GM13976 (cell line): ENCODE measurements at places on chromosomes 11 and 22.

- DNase-seq: no peak
Observed at GRCh38 chr22:39287076-39287725, 32.2 kb downstream of the RPL3 start.

DNA sequence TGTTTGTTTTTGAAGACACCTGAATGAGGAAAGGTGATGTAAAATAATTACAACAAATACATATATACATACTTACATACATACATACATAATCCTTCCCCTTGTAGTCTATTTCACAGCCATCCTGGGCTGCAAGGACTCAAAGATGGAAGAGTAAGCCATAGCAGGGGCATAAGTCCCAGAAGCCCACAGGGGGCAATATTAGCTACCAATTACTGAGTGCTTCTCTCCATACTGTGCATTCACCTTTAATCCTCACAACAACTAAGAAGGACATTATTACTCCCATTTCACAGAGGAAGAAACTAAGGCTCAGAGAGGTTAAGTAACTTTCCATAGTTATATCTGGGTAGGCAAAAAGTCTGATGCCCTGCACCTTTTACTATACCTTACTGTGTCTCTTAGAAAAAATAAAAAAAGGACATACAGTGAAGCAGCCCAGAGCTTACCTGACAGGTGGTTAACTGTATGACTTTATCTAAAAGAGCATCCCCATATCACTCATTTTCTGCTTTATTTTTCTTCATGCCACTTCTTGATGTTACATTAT lies 2.7 kb downstream of the SERGEF start:
- no peak for DNase-seq

GRCh38 chr11:68099474-68100405 lies 21.4 kb downstream of the CHKA start:
- peak; percentile 48 for DNase-seq

DNA sequence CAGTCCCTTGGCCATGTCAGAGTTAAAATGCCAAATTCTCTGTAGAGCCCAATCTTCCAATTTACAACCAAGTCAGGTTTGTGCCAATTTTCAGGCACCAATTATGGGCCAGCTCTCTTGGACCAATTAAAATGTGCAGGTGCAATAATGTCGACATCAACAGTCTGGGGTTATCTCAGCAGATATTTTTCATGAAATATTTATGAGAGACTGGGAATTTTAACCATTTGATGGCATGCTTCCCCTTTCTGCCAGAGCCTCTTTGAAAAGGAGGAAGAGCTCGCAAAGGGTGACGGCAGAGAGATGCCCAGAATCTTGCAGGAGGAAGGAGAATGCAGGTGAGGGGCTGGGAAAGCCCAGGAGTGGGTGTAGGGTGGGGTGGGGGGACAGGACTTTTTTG lies 100.8 kb upstream of the SYT13 start:
- no peak for DNase-seq

- no peak for DNase-seq
Observed at GRCh38 chr22:27574651-27575050, 226.9 kb downstream of the MN1 start.

DNA sequence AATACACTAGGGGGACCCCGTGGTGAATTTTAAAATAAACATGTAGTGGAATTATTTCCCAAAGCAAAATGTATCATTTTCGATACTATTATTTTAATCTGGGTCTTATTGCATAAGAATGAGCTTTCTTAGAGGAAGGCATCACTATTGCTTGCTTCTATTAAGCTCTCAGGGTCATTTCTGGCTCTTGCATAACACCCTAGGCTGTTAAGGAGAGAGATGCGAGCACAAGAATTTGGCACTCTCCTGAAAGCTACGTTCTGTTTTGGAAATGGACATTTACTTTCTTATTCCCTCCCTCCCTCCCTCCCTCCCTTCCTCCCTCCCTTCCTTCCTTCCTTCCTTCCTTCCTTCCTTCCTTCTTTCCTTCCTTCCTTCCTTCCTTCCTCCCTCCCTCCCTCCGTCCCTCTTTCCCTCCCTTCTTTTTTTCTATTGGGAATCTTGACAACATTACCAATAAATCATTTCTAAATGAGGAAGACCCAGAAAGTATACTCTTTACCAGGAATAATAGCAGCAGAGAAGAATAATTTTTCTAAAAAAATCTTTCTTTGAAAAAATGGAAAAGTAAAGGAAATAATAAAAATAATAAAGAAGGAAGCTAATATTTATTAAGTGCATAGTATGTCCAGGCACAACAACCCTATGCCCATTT lies 83.6 kb upstream of the BDNF start:
- DNase-seq: no peak

- no peak for DNase-seq
Observed at GRCh38 chr11:104422324-104422944, 258.5 kb upstream of the PDGFD start.

GRCh38 chr11:403761-404431 lies 9.9 kb downstream of the PKP3 start:
- no peak for DNase-seq

DNA sequence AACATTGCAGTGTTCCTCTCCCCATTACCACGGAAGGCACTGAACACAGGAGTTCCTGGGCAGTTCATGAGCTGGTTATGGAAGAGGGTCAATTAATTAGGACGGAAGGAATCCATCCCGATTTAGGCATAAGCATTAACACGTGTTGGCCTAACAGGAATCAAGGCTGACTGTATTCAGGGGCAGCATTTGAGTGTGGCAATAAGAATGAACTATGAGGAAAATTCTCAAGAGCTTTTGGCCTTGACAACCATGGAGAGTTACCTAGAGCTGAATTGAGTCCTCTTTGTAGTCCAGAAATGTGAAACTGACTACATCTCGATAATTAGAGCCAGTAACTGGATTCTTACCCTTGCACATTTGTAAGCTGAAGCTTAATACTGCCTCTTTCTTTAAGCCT lies 82.4 kb upstream of the CRTAM start:
- no peak for DNase-seq

GRCh38 chr11:1623716-1624115 lies 1.8 kb upstream of the KRTAP5-4 start:
- no peak for DNase-seq

DNA sequence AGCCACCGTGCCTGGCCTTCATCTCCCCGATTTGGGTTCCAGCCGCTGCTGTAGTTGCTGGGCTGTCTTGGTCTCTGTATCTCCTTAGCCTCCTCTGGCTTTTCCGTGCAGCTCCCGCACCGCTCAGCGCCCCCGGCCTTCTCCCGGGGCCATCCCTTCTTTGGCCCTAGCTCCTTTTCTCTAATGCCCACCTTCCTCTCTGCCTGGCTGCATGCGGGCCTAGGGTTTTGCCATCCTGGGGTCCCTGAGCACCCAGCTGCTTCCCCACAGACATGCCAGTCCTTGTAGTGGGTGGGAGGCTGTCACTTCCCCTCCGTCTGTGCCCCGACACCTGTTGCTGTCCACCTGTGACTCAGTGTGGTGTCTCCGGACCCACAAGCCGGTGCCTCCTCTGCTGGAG lies 36.4 kb downstream of the KCNJ4 start:
- no peak for DNase-seq

DNA sequence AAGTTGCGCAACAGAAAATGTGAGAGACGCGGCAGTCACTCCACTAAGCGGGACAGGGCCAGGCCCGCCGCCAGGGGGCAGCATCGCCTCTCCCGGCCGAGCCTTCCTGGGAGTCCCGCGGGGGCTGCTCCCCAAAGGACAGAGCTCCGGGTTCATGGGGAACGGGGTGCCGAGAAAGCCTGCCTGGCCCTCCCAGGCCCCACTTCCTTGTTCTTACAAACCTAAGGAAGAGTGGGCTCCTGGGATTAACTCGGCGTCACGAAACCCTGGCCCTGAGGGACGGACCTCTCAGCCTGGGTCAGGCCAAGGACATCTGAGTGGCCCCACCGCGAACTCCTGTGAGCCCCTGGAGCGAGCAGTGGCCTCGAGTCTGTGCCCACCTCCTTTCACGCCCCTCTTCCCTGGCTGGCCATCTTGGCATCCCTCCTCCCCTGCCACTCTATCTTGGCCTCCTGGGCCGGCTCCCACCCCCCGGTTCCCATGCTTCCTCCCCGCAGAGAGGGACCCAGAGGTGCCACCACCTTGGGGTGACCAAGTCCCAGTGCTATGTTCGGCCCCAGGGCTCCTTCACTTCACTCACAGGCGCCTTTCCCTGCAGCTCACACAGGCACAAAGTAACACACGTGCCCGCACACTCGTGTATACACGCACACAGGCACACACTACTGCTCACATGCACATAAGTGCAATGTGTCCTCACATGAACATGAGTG lies 99.9 kb upstream of the FGF3 start:
- peak; percentile 87 for DNase-seq

DNA sequence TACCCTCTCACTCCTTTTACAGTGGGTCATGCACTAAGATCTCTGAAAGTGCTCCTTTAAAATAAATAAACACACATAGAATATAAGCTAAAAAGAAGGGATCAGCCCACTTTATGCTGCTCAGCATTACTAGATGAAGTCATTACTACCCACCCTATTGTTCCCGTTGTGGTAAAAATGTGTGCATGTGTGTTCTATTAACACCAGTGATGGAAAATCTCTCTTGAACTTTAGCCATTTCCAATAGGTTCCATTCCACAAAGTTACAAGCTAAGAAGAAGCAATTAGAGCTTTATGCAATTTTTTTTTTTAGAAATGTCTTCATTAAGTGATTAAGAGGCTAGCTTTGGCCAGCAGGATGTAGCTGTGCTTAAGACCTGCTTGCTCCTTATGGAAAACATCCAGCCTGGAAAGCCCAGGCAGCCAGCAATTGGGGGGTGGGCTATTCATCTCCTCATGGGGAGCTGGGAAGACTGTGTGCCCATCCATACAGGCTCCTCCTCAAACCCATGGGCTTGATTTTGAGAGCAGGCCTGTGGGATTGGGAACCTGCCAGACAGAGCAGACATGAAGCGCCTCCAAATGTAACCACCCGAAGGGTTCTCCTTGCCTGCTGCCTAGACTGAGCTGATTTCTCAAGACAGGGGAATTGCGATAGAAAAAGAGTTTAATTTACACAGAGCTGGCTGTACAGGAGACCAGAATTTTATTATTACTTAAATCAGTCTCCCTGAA lies 92.9 kb upstream of the PARVA start:
- DNase-seq: no peak

GRCh38 chr11:66267379-66268243 lies 828 bp upstream of the RAB1B start:
- DNase-seq: peak; percentile 95

DNA sequence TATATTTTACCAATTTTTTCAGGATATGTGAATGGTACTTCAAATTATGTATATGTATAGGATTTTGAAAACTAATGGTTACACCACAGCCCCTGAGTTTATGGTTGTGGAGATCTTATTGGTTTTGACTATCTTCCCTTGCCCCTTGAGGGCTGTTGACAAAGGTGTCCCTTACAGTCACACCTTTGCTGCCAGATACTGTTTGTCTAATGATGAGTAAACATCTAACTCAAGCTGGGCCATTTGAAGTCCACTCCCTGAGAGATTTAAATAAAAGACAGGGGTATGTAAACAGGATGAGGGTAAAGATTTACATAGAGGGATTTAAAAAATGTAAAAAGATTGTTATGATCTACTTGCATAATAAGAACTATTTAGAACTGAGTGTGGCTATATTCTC lies 38.9 kb upstream of the LUZP2 start:
- no peak for DNase-seq

- DNase-seq: no peak
Observed at GRCh38 chr11:59201353-59201752, 11.4 kb downstream of the MPEG1 start.

GRCh38 chr22:20523086-20523983 lies 15.9 kb downstream of the MED15 start:
- no peak for DNase-seq

DNA sequence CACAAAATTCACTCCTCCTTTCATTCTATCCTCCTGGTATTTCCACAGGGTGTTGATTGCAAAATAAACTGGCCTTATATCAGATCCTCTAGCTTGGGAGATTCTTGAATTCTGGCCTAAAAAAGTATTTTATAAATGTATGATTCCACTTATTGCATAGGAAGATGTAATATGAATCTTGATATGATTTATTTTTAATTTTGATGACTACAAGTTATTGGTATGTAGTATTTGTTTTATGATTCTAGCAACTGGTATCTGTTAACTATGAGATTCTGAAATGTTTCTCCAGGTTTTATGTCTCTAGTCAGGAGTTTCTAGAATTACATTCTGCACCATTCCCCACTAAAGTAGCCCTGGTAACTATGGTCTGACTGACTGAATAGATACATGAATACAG lies 373.9 kb upstream of the C11orf87 start:
- DNase-seq: no peak

- no peak for DNase-seq
Observed at GRCh38 chr11:70772950-70773349, 374.6 kb downstream of the CTTN start.

- no peak for DNase-seq
Observed at GRCh38 chr11:20854215-20854955, 185.0 kb downstream of the NELL1 start.

GRCh38 chr11:8253566-8253965 lies 10.1 kb downstream of the LMO1 start:
- DNase-seq: no peak

DNA sequence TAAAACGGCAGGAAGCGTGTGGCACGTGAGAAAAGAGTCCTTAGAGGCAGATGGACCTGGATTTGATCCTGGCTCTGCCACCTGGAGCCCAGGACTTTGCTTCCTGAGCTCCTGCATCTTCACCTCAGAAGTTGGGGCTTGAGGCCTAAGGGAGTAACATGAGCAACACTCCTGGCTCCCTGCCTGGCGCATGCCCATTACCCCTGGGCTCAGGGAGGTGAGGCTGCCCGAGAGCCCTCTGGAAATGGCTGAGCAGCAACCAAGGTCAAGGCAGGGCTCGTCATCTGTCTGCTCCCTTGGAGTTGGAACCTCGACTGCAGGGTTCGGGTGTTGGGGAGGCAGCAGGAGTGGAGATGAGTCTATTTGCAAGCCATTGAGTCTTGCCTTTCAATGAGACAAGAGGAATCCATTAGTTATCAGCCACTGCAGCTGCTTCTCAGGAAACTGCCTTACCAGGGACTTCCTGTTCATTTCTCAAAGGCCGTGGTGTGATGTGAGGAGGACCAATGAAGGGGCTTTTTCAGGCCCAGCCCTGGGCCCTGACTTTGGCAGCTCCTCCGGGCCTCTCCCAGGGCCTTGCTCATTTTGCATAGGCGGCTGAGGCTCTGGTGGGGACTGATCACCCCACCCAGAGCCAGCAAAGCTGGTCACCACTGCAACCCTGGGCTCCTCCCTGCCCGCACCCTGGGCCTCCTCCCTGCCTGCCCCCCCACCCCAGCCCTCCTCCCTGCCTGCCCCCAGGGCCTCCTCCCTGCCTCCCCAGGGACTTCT lies 6.4 kb downstream of the FADS2 start:
- DNase-seq: peak; percentile 92

DNA sequence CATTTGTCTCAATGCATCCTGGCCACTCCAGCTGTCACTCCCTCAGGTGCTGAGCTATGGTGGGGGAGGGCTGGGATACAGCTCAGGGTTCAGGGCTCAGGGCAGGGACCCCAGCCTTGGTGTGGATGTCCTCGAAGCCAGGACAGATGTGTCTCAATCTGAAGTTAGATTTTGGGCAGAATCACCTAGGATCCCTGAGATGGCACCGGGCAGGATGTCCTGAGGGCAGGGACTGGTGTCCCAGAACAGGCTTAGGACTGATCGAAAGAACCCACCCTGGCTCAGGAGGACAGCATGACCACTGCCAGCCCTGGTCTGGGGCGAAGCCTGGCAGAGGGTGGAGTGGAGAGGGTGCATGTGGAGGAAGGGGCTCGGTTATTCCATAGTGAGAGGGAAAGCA lies 96.8 kb upstream of the THY1 start:
- DNase-seq: no peak
